ENCODE measurements at places on chromosomes 6 and 20. TPM values are rescaled to one million over a fixed set of nuclear protein-coding genes. Genes with fewer than 3 reads are reported as not detected.

- H3K4me3 ChIP-seq = no peak overlapping the region
- DNase-seq = peak; percentile 54
- H3K27ac ChIP-seq = no peak overlapping the region
- H3K4me1 ChIP-seq = peaks cover 29% of the 10 kb centered on the region
- peaks cover 48% of the 10 kb centered on the region for H3K36me3 ChIP-seq
- no peaks in the 10 kb centered on the region for H3K27me3 ChIP-seq
These were observed 19.0 kb downstream of the EPB41L1 start for GRCh38 chr20:36173451-36173933.

- H3K4me3 ChIP-seq = no peak overlapping the region
- no peak overlapping the region for H3K27ac ChIP-seq
- H3K36me3 ChIP-seq = no peaks in the 10 kb centered on the region
- H3K27me3 ChIP-seq = no peaks in the 10 kb centered on the region
These were observed 17.7 kb downstream of the TPBG start for GRCh38 chr6:82381278-82381677.

DNA sequence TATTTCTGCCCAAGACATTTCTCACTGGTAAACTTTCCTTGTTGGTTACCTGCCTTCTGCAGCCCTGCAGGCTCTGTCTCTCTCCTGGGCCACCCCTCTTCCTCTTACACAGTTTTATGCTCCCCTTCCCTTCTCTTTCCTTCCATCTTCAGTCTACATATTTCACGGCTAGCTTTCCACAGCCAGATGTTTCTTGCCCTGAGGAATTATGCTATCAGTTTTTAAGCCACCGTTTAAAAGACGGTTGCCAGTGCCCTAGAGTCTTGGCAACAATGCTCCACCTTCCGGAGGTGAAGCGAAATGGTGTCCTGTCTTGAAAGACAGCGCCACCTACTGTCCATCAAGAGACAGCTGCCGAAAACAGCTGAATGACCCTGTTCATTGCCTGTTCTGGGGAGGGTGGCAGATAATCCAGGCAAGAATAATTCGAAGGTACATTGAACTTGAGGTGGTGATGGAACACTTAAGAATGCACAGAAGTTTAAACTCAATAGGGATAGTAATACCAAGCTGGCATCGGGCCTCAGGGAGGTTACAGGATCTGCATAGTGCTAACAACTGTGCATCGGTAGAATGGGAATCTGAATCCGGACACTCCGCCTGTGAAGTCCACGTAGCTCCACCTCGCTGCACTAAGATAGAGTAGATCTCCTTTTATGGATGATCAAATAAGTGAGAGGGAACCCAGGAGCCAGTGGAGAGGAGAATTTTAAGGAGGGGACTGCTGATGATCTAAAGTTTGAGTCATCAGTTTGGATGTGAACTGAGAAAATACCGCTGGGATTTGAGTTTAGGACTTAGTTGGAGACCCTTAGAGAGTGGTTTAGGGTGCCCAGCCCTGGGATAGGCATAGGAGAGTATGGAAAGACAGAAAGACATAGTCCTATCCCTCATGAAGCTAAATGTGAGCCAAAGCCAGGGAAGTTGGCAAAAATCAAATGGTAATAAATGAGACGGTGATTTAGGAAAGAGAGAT, 4.8 kb upstream of the TRIM40 start:
- peaks cover 56% of the 10 kb centered on the region for H3K27me3 ChIP-seq
- peak; percentile 94 for DNase-seq
- peaks cover 12% of the 10 kb centered on the region for H3K4me1 ChIP-seq

The SAMD5 gene
- 7.8 TPM for total RNA-seq

DNA sequence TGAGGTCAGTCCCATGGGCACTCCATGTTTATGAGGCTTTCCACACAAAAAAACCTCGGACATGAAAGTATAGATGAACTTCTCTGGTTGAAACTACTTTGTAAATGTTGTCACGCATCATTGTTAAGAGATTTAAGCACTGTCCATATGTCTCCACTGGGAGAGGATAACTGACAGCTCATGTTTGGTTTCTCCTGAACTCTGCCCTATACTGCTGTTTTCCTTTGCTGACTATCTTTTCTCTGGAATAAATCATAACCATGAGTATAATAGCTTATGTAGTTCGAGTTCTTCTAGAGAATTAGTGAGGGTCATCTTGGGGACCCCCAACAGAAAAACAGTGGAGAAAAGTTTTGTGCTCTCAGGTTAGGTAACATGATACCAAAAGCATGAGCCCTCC, 14.3 kb downstream of the THEMIS start:
- H3K27ac ChIP-seq = no peak overlapping the region
- H3K4me1 ChIP-seq = no peaks in the 10 kb centered on the region
- no peaks in the 10 kb centered on the region for H3K36me3 ChIP-seq
- H3K27me3 ChIP-seq = no peaks in the 10 kb centered on the region
- no peak for DNase-seq

GRCh38 chr20:40632346-40632976, 56.6 kb downstream of the MAFB start:
- H3K36me3 ChIP-seq = no peaks in the 10 kb centered on the region
- H3K27me3 ChIP-seq = peaks cover 4% of the 10 kb centered on the region
- H3K4me3 ChIP-seq = no peak overlapping the region
- no peak overlapping the region for H3K27ac ChIP-seq
- H3K4me1 ChIP-seq = no peaks in the 10 kb centered on the region

The KIF13A gene
- 50.8 TPM for total RNA-seq

GRCh38 chr20:3744806-3745685, 12.6 kb downstream of the HSPA12B start:
- H3K27me3 ChIP-seq = peaks cover 30% of the 10 kb centered on the region
- H3K27ac ChIP-seq = no peak overlapping the region
- no peak overlapping the region for H3K4me3 ChIP-seq
- peaks cover 24% of the 10 kb centered on the region for H3K4me1 ChIP-seq
- DNase-seq = no peak

The CRIP3 gene
- 5.7 TPM for total RNA-seq

The OOEP gene
- total RNA-seq = 0.11 TPM

GRCh38 chr20:2152317-2152716, 50.7 kb downstream of the STK35 start:
- H3K27me3 ChIP-seq = no peaks in the 10 kb centered on the region
- H3K36me3 ChIP-seq = peaks cover 18% of the 10 kb centered on the region
- DNase-seq = no peak
- no peak overlapping the region for H3K27ac ChIP-seq
- H3K4me3 ChIP-seq = no peak overlapping the region
- peaks cover 7% of the 10 kb centered on the region for H3K4me1 ChIP-seq

DNA sequence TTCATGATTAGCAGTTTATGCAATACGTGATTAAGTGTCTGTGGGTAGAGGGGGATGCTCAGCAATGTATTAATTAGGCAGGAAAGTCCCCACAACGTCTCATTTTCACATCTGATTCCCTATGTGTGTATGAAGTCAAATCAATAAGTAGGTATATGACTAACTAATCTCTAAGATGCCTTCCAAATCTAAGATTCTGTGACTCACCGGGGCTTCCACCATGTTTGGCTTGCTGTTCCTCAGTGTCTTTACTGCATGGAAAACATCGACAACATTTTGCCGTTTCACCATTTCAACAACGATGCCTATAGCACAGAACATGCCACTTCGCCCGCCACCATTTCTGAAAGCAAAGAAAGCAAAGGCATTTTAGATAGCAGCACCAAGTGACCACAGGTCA, 72.0 kb upstream of the THEMIS start:
- no peak for DNase-seq
- no peak overlapping the region for H3K27ac ChIP-seq
- H3K36me3 ChIP-seq = peaks cover 3% of the 10 kb centered on the region
- H3K4me1 ChIP-seq = no peaks in the 10 kb centered on the region
- no peaks in the 10 kb centered on the region for H3K27me3 ChIP-seq

GRCh38 chr20:24915440-24915839, 33.6 kb upstream of the CST7 start:
- no peaks in the 10 kb centered on the region for H3K27me3 ChIP-seq
- peaks cover 21% of the 10 kb centered on the region for H3K4me1 ChIP-seq
- no peaks in the 10 kb centered on the region for H3K36me3 ChIP-seq
- no peak overlapping the region for H3K27ac ChIP-seq
- no peak overlapping the region for H3K4me3 ChIP-seq

- H3K4me3 ChIP-seq = no peak overlapping the region
- H3K27me3 ChIP-seq = no peaks in the 10 kb centered on the region
These were observed 93.2 kb downstream of the HIVEP1 start for GRCh38 chr6:12105271-12105670.

The FAM209B gene
- 0.50 TPM for total RNA-seq

The HAO1 gene
- total RNA-seq = not detected

- H3K27me3 ChIP-seq = no peaks in the 10 kb centered on the region
- no peaks in the 10 kb centered on the region for H3K4me1 ChIP-seq
- H3K36me3 ChIP-seq = no peaks in the 10 kb centered on the region
- DNase-seq = no peak
These were observed 91.9 kb upstream of the SUPT3H start for GRCh38 chr6:45469663-45470062.

DNA sequence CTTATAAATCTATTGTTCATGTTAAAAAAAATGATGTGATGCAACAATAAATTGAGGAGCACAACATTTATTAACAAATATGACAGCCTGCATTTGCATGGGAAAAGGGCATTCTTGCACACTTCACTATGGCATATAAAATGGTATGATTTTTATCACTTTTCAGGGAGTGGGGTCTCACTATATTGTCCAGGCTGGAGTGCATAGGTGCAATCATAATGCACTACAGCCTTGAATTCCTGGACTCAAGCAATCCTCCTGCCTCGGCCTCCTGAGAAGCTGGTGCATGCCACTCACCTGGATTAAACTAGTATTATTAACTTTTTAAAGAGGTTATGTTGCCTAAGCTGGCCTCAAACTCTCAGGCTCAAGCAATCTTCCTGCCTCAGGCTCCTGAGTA, 11.4 kb downstream of the NUP43 start:
- H3K4me1 ChIP-seq = no peaks in the 10 kb centered on the region
- H3K27me3 ChIP-seq = no peaks in the 10 kb centered on the region
- H3K27ac ChIP-seq = no peak overlapping the region
- H3K4me3 ChIP-seq = no peak overlapping the region

The AGPAT1 gene
- total RNA-seq = 81.8 TPM

DNA sequence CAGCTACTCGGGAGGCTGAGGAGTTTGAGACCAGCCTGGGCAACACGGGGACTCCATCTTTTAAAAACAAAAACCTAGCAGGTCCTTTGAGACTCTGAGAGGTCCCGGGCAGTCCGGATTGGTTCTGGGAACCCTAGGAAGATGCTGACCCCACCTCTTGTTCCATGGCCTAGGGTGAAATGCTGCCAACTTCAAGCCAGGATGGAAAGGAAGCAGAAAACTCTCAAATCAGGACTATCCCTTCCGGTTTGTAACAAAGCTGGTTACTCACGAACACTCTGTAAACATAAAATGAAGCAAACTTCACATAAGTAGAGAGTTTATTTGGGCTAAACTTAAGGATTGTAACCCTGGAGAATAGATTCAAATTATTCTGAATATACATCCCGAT, 28.0 kb downstream of the CAPN11 start:
- H3K4me3 ChIP-seq = no peak overlapping the region
- no peaks in the 10 kb centered on the region for H3K27me3 ChIP-seq
- H3K27ac ChIP-seq = no peak overlapping the region
- DNase-seq = no peak

- H3K27me3 ChIP-seq = no peaks in the 10 kb centered on the region
- H3K4me1 ChIP-seq = no peaks in the 10 kb centered on the region
- H3K27ac ChIP-seq = no peak overlapping the region
- no peak for DNase-seq
- no peaks in the 10 kb centered on the region for H3K36me3 ChIP-seq
These were observed 141.2 kb upstream of the KCNG1 start for GRCh38 chr20:51163996-51164600.

DNA sequence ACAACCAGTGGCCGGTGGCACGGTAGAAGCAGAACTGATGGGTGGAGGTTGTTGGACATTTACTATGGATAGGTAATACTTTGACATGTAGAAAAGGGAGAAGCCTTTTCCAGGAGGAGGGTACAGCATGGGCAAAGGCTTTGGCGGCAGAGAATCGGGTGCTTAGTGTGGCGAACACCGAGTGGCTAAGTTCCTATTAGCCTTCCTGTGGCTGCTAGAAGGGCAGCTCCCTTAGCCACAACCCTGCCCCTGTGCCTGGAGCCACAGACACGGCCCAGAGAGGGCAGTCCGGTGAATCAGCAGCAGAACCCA, 37.9 kb upstream of the TGM2 start:
- no peak overlapping the region for H3K4me3 ChIP-seq
- H3K27me3 ChIP-seq = peaks cover 2% of the 10 kb centered on the region
- no peak for DNase-seq
- H3K27ac ChIP-seq = no peak overlapping the region
- H3K36me3 ChIP-seq = no peaks in the 10 kb centered on the region

DNA sequence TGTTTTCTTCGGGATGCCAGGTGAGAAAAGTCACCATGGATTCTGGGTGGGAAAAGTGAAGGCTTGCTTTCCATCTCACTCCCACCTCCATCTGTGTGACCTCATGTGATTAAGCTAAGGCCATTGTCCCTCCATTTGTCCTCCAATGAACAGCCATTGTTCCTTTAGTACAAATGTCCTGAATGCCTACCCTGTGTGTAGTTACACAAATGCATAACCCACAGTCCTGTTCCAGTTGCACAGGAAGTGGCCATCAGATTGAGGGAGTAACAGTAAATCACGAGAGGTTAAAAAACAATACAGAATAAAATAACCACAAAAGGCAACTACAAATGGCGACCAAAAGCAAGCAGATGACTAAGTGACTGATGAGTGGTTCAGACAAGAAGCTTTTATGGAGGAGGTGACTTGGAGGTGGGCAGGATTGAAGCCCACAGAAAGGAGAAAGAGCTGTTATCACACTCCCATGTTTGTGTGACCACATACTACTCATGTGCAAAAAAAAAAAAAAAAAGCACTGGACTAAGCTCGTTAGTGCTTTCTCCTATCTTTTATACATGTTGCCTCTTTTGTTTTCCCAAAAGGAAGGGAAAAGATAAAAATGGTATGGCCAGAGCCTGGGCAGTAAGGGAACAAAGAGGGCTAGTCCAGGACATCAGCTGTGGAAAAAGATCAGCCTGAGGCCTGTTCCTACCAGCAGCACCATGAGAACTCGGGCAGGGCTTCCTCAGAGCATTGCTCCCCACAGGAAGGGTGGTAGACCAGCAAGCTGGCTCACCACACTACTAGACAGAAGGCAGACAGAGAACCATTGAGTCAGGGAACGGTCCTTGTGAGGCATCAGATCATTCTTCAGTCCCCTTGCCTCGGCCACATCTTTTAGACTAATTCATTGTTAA, 111.0 kb downstream of the TFAP2A start:
- no peaks in the 10 kb centered on the region for H3K36me3 ChIP-seq
- no peak overlapping the region for H3K4me3 ChIP-seq
- no peak overlapping the region for H3K27ac ChIP-seq
- H3K4me1 ChIP-seq = no peaks in the 10 kb centered on the region
- DNase-seq = no peak

The OR2B6 gene
- not detected for total RNA-seq

Measured in spinal cord (tissue), 10 donors.